ENCODE measurements at places on chromosomes 2 and 18.
A peak's percentile ranks its signal among the peaks of the same experiment; 100 is the strongest.

DNA sequence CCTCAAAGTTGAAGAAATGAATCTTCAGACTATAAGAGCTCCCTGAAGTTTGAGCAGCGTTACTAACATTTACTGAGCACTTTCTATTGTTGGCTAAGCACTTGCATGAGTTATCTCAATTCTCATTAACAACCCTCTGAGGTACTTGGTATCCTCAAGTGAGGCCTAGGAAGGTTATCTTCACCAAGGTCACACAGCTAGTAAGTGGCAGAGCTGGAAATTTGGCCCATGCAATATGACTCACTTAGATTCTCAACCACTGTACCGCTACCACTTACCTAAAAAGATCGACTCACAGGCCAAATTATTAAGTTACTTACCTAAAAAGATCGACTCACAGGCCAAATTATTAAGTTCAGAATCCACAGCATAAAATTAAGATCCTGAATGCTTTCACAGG is 8.7 kb upstream of the METAP1D start:
- no peak for DNase-seq

- no peak for DNase-seq
These were observed 28.0 kb downstream of the SERPINB11 start for GRCh38 chr18:63730773-63731172.

- no peak for DNase-seq
These were observed 74.6 kb downstream of the PDE11A start for GRCh38 chr2:177998006-177998405.

DNA sequence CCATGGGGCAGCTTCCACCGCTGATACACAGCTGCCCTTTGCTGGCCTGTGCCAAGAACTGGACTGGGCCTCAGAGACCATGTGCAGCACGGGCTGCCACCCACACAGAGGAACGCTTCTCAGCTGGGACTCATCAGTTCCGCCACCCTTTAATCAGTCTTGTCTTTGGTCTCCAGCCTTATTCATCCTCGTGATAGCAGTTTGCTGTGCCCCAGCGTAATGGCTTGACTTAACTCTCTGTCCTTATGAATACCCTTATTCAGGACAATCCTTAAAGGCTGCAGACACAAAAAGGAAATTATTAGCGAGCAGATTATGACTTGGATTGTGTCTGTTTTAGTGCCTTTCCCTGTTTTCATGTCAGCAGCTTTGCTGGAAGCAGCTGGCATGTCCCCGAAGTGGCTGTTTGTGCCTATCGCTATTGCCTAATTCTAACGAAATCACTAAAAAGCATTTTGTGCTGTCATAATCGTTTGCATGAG is 108.9 kb upstream of the DAPL1 start:
- DNase-seq, result no peak

DNA sequence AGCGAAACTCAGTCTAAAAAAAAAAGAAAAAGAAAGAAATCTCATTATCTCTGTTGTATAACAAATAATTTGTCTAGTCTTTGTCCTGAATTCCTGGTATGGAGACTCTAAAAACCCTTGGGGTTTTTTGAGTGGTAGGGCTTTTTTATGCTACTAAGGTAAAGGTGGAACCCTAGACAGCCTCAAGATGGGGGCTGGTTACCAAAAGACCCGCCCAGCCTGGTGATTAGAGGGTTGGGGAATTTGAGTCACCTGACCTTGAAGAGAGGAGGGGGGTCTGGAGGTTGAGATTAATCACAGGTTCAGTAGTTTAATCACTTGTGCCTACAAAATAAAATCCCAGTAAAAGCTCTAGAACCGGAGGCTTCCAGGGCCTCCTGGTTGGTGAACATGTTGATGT is 17.6 kb downstream of the SOWAHC start:
- no peak for DNase-seq

GRCh38 chr2:241011296-241011600 is 12.8 kb downstream of the SNED1 start:
- no peak for DNase-seq

- no peak for DNase-seq
These were observed 390.2 kb upstream of the SETBP1 start for GRCh38 chr18:44290366-44290977.

DNA sequence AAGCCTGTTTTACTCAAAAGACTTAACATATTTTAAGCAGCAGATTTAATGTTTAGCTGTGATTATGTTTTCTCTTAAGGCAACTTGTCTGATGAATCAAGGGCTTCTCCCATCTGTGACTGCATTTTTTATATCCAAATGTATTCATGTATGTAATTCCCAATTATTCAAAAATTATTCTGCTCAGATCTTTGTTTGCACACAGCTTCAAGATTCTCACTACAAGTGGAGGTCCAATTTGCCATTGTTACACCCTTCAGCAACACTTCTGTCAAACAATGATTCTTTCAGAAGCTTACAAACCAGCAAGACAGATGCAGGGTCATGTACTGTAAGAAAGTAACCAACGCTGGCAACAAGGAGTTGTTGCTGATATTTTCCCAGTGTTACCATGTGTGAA is 5.9 kb upstream of the LRPPRC start:
- DNase-seq, result no peak

DNA sequence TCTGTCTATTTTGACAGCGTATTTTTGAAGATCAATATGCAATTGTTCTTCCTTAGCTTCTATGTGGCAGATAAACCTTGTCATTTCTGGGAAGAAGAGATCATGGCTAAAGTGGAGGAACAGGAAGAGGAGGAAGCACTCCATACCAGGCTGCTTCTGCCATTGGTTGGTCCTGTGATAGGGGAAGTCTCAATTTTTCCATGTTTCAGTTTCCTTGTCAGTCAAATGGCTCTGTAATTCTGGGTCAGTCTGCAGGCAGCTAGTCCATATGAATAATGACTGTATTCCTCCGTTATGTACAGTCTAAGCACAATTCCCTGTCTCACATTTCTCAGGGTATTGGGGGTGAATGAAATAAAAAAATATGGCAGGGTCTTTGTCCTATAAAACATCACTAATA is 277.6 kb upstream of the CXCR4 start:
- DNase-seq, result no peak

DNA sequence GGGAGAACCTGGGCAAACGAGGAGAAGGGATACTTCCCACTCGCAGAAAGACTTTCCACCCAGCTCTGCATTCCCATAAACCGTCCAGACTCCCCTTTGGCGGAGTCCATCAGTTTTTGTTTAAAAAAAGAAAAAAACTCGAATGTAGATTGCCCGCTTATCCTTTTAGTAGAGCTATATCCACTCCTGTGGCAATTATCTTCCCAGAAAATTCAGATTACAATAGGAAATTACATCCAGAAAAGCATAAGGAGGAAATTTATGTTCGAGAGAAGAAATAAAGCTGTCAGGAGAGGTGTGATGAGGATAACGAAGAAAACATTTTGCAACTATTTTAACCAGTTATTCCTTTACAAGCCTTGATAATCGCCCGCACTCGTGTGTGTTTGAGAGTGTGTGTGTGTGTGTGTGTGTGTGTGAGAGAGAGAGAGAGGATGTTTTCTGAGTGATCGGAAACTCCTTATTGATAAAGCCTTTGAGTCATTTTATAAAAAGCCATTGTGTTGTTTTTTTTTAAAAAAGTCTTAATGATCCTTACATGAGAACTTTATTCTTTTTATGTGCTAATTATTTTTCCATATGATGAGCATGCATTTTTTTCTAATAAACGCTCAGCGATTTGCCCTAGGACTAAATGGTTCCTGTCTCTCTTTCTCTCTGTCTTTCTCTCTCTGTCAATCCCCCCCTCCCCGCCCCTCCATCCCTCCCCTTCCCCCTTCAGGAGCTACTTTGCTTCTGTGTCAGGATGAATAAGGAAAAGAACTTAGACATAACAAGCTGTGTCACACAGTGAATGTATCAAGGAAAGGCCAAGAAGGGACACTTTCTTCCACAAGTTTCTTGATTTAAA is 1.1 kb upstream of the PPP3R1 start:
- DNase-seq, result peak; percentile 19

DNA sequence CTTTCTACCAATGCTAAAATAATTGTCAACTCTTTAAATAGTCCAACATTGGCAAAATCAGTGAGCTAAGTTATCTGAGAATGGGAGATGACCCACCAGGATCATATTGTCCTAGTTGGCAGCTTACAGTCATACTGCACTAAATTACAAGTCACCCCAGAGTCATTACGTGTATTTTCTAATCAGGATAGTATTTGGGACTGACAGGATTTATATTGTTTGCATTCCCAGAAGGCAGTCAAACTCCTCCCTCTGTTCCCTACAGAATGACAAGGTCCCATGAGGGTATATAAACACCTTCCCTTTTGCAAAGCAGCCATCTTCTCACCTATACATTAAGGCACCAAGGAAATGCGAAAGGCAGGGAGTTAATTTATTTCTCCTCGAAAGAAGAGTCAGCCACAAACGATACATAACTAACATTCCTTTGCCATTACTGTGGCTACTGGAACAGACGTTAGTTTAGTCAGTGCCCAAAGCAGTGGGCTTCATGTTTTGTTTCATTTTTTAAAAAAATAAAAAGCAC is 125.3 kb downstream of the ANTXR1 start:
- DNase-seq, result no peak

GRCh38 chr2:10668402-10669012 is 21.3 kb downstream of the NOL10 start:
- DNase-seq, result no peak

GRCh38 chr2:30201990-30202389 is 29.3 kb upstream of the LBH start:
- no peak for DNase-seq

DNA sequence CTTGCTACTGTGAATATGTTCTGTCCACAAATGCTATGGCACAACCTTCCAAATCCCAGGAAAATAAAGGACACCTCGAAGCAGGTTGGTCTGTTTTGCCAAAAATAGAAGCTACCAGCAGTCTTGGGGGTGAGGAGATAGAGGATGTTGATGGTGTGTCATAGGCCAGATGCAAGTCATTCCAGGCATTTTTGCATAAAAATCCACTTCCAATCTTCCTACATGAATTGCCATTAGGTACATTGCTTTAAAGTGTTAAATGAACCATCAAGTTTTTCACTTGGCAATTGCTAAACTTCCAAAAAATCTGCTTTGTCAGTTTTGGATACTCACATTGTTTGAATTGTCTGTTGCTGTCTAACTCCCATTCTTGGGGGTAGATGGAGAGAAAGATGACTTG is 295.4 kb downstream of the MYCN start:
- DNase-seq, result no peak

DNA sequence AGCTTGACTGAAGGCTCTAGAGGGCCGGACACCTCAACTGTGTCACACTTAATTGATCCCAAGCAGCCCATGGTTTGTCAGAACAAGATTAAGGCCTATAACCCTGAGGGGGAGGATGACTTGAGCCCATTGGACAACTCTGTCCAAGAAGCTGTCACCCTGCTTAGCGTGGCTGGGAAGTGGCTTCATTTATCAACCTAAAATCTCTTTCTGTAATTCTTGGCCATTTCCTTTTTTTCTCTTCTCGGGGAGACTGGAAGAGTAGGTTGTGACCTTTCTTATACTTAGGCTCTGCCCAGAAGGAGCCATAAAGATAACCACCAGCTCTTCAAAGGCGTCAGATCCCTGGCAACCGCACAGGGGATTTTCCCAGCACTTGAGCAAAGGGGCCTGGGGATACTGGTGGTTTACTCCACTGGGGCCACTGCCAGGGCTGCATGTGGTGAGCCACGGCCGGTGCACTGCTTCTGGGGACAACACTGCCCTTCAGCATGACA is 265.5 kb downstream of the CYRIA start:
- no peak for DNase-seq

GRCh38 chr2:240139011-240139441 is 1.4 kb downstream of the OTOS start:
- DNase-seq, result no peak

DNA sequence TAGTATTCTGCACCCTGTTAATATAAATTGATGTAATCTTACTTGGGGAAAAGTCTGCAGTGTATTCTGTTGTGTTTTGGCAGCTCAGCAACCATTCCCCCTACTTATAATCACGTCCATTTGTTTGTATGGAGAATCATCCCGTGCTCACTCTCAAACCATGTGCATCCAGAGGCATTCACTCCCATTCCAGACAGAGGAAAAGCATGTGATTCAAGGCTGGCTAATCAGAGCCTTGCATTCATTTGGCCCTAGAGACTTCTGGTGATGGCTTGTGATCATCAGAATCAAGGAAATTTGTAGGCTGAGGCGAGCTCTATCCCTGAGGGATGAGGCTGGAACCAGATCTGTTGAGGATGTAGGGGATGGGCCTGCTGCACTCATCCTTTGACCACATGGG is 5.1 kb upstream of the WIPF1 start:
- no peak for DNase-seq

DNA sequence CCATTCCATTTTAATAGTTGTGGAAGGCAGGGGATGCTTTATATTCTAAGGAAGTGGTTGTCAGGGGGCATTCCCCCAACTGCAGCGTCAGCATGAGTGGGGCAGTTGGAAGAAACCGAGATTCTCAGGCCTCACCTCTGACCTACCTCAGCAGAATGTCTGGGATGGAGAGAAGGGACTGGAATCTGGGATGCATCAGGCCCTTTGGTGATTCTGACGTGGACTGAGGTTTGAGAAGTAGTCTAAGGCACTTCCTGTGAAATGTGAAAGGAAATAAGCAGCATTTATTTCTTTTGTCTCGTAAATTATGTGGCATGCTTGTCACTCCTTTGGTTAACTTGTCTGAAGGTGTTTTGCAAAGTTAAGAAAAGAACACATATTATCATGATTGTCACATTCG is 540.7 kb upstream of the NETO1 start:
- no peak for DNase-seq

- DNase-seq, result peak; percentile 38
These were observed 114.1 kb downstream of the ZNF516 start for GRCh38 chr18:76380791-76381405.

- no peak for DNase-seq
These were observed 32.1 kb upstream of the DYNAP start for GRCh38 chr18:54558609-54559585.

GRCh38 chr2:102803897-102804217 is 42.0 kb downstream of the TMEM182 start:
- DNase-seq, result no peak

GRCh38 chr2:212157012-212157411 is 381.6 kb downstream of the ERBB4 start:
- no peak for DNase-seq

GRCh38 chr2:73307720-73308119 is 14.4 kb upstream of the EGR4 start:
- DNase-seq, result no peak

GRCh38 chr2:39684464-39684863 is 18.7 kb downstream of the TMEM178A start:
- DNase-seq, result no peak

GRCh38 chr2:237326266-237327171 is 87.4 kb downstream of the COL6A3 start:
- DNase-seq, result no peak
